ELR (cell line): ENCODE measurements at places on chromosomes 13 and 19.

DNA sequence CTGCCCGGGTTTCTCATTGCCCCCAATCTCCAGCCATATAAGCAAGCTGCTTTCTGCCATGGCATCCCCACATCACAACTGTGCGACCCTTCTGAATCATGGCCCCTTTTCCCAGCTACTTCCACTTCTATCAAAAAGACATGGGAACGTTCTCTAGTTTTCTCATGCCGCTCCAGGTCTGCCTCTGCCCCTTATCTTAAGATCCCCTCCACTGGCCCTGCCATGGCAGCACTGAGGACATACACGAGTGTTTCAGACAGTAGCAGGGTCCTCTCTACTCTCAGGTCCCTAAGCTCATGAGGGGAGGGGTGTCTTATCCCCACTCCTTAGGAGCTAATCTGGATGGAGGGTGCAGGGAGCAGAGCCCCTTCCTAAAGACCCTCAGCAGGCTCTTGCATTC, 5.5 kb upstream of the AMER2 start:
- no peak for DNase-seq

GRCh38 chr19:16586991-16587832, 15.0 kb upstream of the SLC35E1 start:
- DNase-seq, result peak; percentile 55

- no peak for DNase-seq
Observed at GRCh38 chr13:83274679-83275078, 607.6 kb downstream of the SLITRK1 start.

DNA sequence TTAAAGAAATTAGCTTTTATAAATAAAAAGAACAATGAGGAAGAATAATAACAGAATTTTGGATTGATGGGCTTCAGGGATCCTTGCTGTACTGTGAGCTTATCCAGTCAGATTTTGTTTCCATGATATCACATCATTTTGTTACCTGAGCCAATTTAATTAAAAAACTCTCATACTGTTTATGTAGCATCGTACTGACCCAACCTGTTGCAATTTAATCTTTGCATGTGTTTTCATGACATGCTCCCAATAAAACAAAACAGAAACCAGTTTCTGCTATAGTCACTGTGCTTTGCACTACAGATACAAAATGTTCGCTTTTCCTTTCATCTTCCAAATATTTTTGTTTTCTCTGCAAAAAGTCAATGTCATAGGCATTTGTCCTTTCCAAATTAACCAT, 109.7 kb upstream of the RNF113B start:
- DNase-seq, result no peak

GRCh38 chr13:113112893-113113845, 7.6 kb downstream of the F7 start:
- no peak for DNase-seq

DNA sequence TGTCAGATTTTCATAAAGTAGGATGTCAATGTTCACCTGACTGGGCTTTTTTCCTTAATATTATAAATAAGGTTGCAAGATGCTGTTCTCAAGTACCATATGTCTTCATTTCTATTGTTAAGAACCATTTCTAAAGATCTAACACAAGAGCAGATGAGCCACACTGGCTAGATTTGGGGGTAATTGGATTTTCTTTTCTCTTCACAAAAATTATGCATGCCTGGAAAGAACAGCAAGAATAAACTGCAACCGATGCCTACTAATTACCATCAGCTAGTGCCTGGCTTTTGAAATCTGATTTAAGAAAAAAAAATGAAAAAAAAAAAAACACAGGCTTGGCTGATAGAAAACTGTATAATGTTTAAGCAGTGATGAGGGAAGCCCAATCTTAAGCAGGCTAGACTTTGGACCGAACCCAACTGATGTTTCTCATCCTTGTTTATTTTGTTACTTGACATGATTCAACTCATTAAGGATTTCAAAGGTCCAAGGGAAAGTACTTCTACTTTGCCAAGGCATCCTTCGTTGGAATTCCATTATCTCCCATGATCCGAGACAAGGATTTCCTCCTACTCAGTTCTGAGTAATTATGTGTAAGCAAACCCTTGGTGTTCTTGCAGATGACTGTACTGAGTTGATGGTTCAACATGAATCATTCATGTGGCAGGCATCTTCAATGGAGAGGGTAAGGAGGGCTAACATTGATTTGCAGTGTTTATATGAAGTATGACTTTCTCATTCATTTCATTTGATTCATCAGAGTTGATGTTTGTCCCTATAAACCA, 300.5 kb downstream of the SPRY2 start:
- DNase-seq, result peak; percentile 100

GRCh38 chr19:54319892-54320670, 7.1 kb upstream of the LILRA5 start:
- DNase-seq, result no peak
